ENCODE measurements at places on chromosomes 2 and 18.

DNA sequence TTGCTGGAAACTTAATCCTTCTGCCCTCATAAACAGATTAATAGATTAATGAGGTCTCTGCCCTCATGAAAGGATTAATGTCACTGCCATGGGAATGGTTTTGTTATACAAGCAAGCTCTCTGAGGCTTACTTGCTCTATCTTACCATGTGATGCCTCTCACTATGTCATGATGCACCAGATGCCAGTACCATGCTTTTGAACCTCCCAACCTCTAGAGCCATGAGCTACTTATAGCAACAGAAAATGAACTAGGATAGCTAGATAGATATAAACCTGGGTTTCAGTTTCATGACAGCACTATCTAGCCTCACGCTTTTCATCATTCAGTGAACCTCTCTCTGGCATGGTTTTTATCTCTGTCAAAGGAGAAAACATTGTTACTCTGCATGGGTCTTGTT lies 371.6 kb upstream of the LRP1B start:
- DNase-seq = no peak

- DNase-seq = no peak
These were observed 205.0 kb upstream of the SMAD2 start for GRCh38 chr18:48135436-48135966.

DNA sequence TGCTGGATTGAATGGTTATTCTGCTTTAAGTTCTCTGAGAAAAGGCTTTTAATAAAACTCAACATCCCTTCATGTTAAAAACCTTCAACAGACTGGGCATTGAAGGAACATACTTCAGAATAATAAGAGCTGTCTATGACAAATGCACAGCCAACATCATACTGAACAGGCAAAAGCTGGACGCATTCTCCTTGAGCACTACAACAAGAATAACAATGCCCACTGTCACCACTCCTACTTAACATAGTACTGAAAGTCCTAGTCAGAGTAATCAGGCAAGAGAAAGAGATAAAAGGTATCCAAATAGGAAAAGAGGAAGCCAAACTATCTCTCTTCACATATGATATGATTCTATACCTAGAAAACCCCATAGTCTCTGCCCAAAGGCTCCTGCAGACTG lies 641.4 kb downstream of the IRS1 start:
- DNase-seq = no peak

- DNase-seq = no peak
These were observed 22.2 kb upstream of the GNAL start for GRCh38 chr18:11666831-11667230.

GRCh38 chr2:176291809-176292283 lies 22.6 kb downstream of the MTX2 start:
- no peak for DNase-seq

GRCh38 chr18:63145166-63145850 lies 174.3 kb downstream of the BCL2 start:
- DNase-seq = no peak

DNA sequence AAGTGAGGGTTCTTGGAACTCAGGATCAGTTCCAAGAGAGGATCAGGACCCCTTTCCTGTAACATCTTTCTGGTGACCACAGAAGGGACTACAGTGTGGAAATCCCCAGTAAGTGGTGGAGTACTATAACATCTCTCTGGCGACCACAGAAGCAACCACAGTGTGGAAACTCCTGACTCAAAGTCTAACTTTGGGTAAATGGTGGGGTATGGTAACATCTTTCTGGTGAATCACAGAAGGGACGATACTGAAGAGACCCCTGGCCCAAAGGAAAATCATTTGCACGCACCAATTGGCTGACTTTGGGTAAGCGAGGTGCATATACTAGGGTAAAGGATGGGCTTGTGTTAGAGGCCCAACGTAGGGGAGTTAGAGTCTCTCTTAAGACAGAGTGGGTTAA lies 56.3 kb upstream of the GULP1 start:
- no peak for DNase-seq

- DNase-seq = peak; percentile 18
These were observed 42.6 kb upstream of the RAPGEF4 start for GRCh38 chr2:172693037-172693436.

- DNase-seq = no peak
These were observed 6.4 kb upstream of the ATP9B start for GRCh38 chr18:79062806-79063205.

DNA sequence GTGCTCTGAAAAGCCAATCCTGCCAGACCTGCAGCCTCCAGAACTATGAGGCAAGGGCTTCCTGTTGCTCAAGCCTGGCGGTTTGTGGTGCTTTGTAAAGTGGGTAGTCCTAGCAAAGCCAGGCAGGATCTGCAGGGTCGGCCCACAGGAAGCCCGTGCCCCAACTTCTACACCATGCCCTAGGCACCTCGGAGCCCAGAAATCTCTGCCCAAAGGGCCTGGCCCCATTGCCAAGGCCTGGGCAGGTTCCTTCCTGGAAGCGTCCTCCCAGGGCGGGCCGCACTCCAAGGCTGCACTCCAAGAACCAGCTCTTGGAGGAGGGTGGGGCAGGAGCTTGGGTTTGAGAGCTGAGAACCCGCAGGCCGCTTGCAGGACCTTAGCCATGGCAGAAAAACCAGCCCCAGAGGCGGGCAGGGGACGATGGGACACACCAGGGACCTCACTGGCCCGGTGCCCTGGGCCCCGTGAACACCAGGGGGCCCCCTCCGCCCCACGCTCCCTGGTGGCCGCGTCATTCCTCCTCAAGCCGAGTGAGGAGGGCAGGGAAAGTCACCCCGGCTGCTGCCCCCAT lies 37.2 kb upstream of the ID2 start:
- no peak for DNase-seq

DNA sequence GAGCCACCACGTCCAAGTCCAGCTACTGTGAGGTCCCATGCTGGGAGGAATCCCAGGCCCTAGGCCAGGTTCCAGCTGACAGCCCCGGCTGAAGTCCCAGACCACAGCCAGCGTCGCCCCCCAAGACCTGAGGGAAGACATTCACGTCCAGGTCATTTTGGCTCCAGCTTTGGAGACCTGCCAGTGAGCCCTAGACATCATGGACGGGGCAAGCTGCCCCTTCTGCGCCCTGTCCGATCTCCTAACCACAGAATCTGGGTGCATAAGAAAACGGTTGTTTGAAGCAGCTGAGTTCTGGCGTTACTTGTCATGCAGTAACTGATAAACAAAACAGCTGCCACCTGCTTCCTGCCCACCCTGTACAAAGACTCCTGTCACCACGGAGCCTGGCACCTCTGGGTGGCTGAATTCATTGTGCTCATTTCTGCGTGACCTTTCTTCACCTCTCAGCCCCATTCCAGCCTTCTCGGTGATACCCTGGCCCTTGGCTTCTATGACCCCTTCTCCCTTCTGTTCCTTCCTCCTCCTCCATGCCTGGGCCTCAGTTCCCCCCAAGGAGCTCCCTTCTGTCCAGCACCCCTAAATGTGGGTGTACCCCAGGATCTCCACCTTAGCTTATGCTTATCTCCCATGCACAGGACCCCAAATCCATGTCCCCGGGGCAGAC lies 72.6 kb upstream of the SMAD7 start:
- no peak for DNase-seq

GRCh38 chr2:124975224-124975623 lies 950.1 kb downstream of the CNTNAP5 start:
- DNase-seq = no peak

- DNase-seq = no peak
These were observed 72.7 kb upstream of the PPP1CB start for GRCh38 chr2:28678944-28679343.

GRCh38 chr2:2254206-2254605 lies 76.9 kb downstream of the MYT1L start:
- no peak for DNase-seq

- no peak for DNase-seq
These were observed 561.9 kb upstream of the ID2 start for GRCh38 chr2:8119782-8120505.

DNA sequence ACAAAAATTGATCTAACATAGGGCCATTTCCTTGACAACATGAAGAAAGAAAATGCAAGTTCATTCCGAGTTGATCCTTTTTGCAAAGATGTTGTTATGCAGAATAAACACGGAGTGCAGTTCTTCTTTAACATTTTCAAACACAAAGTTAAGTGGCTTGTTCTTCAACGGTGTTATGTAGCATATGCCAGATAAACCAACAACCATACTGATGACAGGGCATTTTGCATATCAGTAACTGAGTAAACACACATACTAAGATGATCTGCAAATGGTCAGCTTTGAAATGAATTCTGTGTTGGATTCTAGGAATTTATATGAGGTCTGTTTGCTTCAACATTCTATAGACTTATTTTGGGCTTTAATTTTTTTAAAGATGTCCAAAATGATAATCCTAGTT lies 266.4 kb downstream of the GPD2 start:
- no peak for DNase-seq

- DNase-seq = no peak
These were observed 83.8 kb downstream of the PARD3B start for GRCh38 chr2:204628926-204629712.

- no peak for DNase-seq
These were observed 97.5 kb downstream of the MAP4K4 start for GRCh38 chr2:101795033-101795432.

DNA sequence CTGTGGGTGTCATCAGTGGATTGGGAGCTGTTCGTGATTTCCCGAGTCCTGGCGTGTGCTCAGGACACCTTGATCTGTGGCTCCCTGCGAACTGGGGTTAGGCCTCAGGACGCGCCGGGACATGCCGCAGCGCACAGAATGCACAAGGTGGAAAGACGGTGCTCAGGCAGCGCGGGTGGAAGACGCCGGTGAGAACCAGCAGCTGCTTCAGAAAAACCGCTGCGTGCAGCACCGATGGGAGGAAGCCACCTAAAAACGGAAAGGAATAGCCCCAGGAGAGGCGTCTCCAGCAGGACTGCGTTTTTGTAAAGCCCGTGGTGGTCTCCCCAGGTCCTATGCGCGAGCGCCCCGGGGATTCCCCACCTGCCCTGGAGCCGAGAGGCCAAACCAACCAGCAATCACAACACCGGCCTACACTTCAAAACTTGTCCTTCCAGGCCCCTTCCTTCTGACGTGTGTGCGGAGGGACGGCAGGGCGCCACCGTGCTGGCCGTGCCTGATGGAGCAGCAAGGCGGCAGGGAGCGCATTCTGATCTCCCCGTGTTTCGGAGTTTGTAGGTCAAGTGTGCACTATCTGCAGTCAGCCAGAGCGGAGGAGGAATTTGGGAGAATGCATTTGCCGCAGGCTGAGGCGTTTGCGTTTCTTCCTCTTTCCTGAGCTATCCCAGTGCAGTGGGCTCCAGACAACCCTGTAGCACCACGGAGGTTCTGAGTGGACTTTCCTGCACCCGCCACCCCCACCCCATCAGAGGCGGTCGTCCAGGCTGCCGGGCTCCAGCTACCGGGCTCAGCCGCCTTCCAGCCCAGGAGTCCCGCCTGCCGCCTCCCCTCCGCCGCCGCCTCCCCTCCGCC lies 32.2 kb downstream of the RTP5 start:
- no peak for DNase-seq

- DNase-seq = no peak
These were observed 311.1 kb downstream of the TXNL1 start for GRCh38 chr18:56327191-56327885.

GRCh38 chr2:110716959-110717645 lies 15.3 kb upstream of the ACOXL start:
- DNase-seq = no peak

DNA sequence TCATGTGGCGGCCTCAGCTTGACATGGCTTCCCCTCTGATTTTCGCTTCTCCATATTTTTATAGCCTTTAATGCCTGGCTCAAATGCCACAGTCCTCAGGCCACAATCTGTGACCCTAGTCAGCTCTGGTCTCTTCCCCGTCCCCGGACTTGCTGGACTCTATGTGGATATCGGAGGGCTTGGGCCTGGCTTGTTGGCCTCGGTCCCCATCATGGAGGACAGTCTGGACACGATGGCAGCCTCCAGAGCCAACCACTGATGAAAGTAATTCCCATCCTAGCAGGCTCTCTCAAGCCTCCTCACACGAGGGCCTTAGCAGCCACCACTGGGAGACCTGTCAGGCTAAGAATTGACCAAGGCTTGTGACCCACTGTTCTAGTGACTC lies 61.6 kb downstream of the LPIN1 start:
- DNase-seq = no peak

DNA sequence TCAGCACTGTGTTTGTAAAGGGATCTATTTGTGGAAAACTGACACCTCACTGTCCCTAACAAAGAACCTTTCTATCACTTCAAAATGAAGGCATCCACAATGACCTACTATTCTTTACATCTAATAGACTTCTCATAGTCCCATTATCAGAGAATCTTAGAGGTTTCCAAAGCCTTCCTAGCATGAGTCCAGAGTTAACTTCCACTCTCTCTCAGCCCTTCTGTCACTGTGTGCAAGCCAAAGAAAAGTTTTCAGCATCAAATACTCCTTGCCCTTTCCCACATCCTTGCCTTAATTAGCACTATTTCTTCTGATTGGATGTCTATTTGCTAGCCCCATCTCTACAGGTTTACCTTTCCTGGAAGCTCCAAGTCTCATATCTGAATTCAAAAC lies 178.5 kb downstream of the ERBB4 start:
- DNase-seq = no peak

DNA sequence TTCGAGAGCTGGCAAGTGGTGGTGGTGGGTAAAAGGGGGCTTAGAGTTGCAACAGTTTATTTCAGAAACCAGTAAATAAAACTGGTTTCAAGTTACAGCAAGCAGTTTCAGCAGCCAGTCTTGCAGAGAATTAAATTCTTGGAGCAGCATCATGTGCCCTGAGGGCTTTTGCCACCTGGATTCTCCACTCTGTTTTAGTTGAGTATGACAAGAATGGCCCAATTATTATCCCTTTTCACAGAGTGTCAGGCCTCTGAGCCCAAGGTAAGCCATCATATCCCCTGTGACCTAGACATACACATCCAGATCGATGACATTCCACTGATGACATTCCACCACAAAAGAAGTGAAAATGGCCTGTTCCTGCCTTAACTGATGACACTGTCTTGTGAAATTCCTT lies 72.8 kb upstream of the FANCL start:
- no peak for DNase-seq

- DNase-seq = no peak
These were observed 221.6 kb downstream of the LPIN1 start for GRCh38 chr2:11967946-11968465.

GRCh38 chr2:41920812-41921211 lies 127.0 kb upstream of the PKDCC start:
- DNase-seq = no peak

DNA sequence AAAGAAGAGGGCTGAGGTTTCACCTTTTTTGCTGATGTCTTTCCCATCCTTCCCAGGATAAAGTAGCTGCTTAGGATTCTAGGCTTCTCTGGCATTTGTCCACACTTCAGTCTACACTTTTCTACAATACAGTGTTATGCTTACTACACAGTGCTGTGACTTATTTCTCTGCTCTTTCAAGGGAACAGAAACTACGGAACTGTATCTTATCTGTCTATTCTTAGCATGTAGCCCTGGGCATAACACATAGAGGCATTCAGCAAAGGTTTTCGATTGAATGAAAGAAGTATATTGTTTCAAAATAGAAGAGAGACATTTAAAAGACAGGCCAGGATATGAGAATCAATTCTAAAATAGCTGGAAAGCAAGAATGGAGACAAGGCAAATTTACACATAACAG lies 110.9 kb downstream of the ARHGEF33 start:
- no peak for DNase-seq

DNA sequence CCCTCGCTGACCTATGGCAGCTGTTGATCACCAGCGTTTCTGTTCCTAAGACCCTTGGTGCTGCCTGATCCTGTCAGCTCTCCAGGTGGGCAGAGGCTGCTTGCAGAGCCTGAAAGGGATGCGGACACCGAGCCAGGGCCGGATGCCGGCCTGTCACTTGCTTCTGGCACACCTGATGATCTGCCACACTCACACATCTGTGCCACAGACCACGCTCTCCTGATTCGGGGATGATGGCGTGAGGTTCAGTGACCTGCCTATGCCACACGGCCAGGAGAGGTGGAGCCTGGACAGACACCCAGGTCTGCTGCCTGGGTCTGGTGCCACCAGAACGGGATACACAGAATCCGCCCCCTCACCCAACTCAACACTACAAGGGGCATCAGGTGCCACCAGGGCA lies 129.4 kb upstream of the GLI2 start:
- no peak for DNase-seq
